ENCODE measurements at places on chromosomes 4 and X. TPM values are rescaled to one million over a fixed set of nuclear protein-coding genes. Genes with fewer than 3 reads are reported as not detected.

The MAGEA2 gene
- not detected for total RNA-seq

The NAA11 gene
- total RNA-seq: 0.13 TPM

The HSFX3 gene
- total RNA-seq: 1.0 TPM

The CT55 gene
- total RNA-seq: 0.27 TPM

The FGF13 gene
- total RNA-seq: 66.8 TPM

The PNMA3 gene
- 1.2 TPM for total RNA-seq

DNA sequence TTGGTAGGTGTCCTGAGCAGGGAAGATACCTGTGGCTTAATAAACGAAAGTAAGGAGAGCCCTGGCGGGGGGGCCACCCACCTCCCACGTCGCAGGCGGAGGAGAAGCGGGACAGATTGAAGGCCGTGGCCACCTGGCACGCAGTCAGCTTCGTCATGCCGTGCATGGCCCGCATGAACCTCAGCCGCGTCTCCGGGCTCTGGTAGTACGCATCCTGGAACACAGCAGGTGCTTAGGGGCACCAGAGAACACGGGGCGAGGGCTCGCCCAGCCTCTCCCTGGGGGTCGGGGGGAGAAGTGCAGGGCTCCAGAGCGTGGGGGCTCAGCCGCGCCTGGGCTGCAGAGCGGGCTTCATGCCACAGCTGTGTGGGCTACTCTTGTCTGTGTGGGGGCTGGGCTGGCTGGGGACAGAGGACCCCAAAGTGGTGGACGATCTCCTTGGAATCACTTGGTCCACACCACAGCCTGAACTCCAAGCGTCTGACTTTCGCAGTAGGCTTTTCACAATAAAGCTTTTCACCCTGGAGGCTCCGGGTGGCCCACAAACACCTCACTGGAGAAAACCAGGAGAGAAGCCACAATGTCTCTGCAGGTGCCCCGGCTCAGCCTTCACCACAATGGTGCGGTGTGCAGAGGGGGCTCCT lies 27.1 kb upstream of the SLC25A6 start:
- DNase-seq: no peak

DNA sequence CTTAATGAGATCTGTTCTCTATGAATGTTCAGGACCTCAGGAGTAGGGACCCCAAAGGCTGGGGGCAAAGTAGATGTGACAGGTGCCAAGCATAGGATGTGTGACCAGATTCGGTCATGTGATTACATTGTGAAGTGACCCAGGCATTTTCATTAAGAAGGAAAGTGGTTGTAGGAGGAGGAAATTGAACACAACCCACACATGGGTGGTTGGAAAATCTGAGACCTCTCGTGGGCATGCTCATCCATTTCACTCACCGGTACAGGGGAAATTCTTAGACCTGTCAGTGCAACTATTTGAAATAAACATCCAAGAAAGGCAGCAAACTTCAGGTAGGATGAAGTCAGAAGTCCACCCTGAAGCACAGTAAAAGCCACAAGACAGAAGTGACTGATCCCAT lies 43.5 kb upstream of the CD99 start:
- no peak for DNase-seq

- DNase-seq: peak; percentile 73
Measured at GRCh38 chr4:61666244-61666643, 466.1 kb downstream of the ADGRL3 start.

GRCh38 chr4:122759639-122760310 lies 27.3 kb downstream of the BBS12 start:
- no peak for DNase-seq

GRCh38 chr4:40369437-40370274 lies 34.5 kb downstream of the CHRNA9 start:
- DNase-seq: no peak

DNA sequence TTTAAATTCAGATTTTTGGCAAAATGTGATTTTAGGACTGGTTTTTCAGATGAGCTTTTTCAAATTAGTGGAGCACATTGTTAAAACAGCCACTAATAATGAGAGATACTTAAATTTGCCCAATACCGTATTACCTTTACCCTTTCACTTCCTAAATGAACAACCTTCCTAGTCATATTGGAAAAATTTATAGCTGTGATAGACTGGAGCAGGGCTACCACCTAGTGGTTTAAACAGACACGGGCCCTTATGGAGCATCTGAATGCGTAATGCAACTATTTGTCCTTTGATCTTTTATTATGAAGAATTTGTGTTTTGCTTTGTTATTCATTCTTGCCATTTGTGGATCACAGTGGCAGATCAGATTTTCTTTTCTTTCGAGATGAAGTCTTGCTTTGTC lies 72.7 kb downstream of the KDM6A start:
- no peak for DNase-seq

DNA sequence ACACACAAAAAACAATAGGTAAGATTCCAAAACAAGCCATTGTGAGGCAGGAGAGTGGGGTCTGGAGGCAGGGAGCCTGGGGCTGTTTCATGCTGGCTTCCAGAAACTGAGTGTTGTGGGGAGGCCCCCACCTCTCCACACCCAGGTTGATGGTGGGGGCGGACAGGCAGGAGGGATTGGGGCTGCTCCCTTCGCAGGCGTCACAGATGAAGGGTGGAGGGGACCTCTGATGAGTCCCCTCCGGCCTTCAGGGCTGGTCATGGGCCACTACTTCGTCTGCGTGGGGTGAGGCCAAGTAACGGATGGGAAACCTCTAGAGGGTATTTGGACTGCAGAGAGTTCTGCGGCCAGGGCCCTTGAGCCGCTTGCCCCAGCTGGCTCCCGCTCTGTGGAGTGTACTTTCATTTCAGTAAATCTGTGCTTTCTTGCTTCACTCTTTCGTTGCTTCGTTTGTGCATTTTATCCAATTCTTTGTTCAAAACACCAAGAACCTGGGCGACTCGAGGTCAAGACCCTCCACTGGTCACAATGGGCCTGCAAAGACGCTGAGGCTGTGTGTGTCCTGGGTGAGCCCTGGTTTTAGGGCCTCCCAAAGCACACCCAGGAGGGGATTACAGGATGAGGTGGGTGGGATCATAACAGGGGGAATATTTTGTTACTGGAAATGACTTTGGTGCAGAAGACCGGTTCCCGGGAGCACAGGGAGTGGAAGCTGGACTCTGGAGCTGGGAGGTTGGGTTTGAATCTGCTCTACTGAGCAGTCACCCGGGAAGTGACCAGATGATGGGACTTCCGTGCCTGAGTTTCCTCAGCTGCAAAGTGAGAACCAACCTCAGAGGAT lies 83.7 kb upstream of the ADRA2C start:
- no peak for DNase-seq

- DNase-seq: peak; percentile 53
Measured at GRCh38 chr4:157075811-157076577, at the start of gene GLRB. TSS of gene GLRB (plus strand) at chr4:157076150. CDS start at chr4:157078025, 1,875 bp downstream.

DNA sequence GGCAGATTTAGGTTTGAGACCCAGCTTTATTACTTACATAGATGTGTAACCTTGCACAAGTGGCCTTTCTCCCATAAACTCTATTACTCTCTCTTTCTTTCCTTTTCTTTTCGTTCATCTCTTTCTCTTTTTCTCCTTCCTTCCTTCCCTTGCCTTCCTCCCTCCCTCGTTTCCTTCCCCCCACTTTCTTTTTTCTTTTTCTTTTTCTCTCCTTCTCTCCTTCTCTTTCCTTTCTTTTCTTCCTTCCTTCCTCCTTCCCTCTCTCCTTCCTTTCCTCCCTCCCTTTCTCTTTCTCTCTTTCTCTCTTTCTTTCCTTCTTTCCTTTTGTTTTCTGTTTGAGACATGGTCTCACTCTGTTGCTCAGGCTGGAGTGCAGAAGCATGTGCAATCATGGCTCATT lies 526.4 kb upstream of the CXorf51A start:
- DNase-seq: no peak

- DNase-seq: peak; percentile 86
Measured at GRCh38 chrX:137227151-137227550, 193.4 kb upstream of the GPR101 start.

DNA sequence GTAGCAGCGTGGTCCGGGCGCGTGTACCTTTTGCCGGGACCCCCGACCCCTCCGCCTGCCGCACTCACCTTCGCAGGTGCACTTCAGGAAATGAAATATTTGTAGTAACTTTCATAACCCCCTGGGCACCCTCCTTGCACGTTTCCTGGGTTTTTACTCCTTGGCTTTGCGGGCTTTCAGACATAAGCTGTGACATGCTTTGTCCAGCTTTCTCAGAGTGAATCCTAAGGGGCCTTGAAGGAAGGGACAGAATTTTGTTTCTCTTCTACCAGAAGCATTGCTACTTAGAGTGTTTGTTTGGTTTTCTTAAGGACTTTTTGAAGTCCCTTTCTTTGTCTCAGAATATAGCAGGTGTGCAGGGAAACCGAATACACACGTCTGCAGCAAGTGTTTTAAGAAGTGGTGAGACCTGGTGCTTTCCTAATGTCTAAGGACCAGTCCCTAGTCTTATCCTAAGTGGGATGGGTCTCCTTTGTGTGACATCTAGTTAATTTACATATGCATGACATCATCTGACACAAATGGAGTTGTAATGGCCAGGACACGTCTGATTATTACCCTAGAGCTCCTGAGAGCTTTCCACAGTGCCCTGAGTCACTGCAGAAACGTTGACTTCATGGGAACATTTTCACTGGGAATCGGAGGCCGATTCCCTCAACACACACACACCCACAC lies 1.3 kb downstream of the FAM149A start:
- DNase-seq: peak; percentile 8

DNA sequence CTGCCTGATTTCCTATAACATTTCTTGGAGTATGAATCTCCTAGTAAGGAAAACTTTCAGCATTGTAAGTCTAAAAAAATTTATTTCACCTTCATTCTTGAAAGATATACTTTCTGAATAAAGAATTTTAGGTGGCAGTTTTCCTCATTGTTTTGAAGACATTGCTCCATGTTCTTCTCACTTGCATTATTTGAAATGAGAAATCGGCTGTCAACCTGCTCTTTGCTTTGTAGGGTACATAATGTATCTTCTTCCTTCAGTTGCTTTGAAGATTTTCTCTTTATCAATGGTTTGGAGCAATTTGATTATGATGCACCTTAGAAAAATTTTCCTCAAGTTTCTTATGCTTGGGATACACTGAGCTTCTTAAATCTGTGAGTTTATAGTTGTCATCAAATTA lies 120.3 kb downstream of the EVC2 start:
- no peak for DNase-seq

DNA sequence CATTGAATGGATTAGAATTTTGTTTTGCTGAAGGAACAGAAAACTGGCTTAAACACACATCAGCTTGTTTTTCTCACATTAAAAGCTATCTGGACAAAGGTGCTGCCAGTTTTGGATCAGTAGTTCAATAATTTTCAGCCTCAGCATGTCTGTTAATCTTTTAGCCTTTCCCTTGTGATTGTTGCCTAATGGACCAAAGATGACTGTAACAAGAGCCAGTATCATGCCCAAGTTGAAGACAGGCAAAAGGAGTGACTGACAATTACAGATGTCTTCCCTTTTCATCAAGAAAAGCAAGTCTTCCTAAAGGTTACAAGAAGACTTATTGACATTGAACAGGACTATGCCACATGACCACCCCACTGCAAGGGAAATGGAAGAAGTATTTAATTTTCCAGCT lies 419.7 kb downstream of the MAPK10 start:
- DNase-seq: no peak

- DNase-seq: no peak
Measured at GRCh38 chr4:45646885-45647590, 476.8 kb downstream of the GABRG1 start.

DNA sequence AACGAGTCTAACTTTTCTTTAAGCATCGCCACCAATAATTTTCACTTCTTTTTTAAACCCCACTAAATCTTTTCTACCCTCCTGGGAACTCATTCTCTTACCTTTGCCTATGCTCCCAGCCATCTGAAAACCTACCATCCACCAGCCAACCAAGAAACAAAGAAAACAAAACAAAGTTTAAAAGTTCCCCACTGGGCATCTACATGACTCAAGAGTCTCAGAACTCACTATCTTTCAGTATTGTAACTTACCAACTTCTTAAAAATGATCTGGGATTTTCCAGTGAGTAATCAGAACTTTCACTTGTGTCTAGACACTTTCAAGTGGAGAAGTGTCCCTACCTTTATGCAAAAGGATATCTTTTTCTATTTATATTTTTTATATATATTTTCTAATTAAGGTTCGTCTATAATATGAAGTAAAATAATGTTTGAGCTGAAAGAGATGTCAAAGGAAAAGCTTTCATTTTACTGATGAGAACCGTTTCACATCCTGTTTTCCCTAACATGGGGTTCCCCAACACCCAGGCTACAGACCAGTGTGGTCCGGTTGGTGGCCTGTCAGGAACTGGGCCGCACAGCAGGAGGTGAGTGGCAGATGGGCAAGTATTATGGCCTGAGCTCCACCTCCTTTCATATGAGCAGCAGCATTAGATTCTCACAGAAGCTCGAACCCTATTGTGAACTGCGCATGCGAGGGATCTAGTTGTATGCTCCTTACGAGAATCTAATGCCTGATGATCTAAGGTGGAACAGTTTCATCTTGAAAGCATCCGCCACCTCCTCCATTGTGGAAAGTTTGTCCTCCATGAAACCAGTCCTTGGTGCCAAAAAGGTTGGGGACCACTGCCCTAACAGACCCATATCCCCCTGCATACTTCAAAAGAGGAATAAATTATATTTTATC lies 9.8 kb upstream of the TIGD2 start:
- DNase-seq: no peak

GRCh38 chr4:165814256-165815020 lies 58.6 kb upstream of the TLL1 start:
- no peak for DNase-seq
